Esophagus muscularis mucosa (tissue), 4 donors: ENCODE measurements at places on chromosomes 6 and 20. TPM values are rescaled to one million over a fixed set of nuclear protein-coding genes. Genes with fewer than 3 reads are reported as not detected.

The NFKBIE gene
- total RNA-seq = 8.1 TPM

GRCh38 chr6:162940426-162940825 lies 212.7 kb downstream of the PACRG start:
- DNase-seq = no peak

DNA sequence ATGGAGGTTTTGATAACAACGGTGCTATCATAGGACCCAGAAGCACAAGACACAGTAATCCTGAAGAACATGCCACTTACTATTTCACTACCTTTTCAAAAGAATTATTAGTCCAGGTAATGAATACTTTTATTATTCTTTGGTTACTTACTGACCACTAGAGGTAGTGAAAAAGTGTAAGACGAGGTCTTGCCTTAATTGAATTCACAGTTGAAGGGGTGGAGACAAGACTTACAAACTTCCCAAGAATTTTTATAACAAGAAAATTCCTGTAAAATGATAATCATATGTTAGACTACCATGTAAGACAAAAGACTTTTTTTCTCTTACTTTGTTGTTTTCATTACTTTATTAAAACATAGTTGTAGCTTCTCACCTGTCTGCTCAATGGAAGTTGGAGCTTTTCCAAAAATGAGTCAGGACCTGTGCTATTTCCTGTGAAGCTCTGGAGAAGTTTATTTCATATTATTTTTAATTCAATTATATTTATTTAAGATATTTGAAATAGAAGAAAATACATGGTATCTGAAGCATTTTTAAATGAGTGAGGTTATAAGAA lies 52.4 kb downstream of the DOP1A start:
- DNase-seq = no peak

The LAMP5 gene
- total RNA-seq = not detected

DNA sequence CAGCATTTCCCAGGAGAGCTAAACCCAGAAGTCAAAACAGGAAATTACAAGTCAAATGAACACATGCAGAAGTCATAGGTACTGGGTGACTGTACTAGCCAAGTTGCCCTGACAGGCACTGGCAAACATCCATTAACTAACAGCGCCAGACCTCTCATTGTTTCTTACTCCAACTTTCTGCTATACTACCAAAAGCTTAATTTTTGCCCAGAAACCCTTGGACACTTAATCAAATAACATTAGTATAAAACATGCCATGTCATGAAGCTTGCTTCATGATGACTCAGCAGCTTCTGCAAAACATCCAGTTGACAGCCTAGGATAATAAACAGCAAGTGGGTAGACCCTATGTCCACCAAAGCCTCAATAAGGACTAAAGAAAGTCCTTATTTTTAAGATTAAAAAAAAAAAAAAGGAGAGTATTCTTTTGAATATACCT lies 3.5 kb downstream of the NUP153 start:
- no peak for DNase-seq

The HEY2 gene
- total RNA-seq = 2.2 TPM

The SLC12A5 gene
- total RNA-seq = not detected

GRCh38 chr6:131199568-131200272 lies 64.5 kb downstream of the AKAP7 start:
- no peak for DNase-seq

DNA sequence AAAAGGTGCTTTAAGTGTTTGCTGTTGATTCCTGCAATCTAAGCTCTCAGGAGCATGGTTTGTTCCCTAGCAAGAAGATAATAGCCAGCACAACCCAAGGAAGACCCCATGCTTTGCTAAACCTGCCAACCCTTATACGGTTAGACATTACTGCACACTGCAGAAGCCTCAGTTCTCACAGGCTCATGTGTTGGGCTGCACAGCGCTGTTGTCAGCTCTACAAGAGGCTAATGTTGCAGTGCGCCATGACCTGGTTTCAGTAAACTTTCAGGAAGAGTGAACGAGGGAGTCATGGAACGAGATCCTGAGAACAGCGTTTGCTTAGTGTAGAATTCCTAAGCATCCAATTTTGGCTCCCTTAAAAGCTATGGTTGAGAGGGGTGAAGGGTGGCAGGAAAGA lies 218.5 kb downstream of the ARHGAP18 start:
- DNase-seq = no peak

The HLA-G gene
- total RNA-seq = not detected

DNA sequence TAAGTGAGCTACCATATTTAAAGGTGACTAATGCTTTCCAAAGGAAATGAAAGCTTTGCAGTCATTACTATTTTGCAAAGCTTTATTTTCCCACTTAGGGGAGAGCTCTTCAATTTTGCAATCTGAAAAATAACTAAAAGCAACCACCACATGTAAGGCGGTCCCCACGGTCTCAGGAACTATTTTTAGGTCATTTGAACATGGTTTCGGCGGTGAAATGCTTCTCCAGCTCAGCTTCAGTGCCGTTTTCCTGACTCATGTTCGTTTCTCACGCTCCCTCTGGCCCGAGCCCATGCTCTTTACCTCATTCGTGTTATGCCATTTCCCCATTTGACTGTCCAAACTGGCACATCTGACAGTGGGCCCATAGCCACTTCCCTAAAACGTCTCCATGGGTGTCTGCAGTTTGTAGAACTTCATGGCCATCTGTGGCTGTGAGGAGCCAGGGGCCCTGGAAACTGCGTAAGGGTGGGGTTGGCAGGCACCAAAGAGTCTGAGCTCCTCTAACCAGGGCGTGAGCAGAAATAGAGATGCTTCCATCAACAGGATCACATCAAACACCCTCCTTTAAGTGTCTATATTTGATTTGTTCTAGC lies 46.5 kb downstream of the ADTRP start:
- DNase-seq = no peak

DNA sequence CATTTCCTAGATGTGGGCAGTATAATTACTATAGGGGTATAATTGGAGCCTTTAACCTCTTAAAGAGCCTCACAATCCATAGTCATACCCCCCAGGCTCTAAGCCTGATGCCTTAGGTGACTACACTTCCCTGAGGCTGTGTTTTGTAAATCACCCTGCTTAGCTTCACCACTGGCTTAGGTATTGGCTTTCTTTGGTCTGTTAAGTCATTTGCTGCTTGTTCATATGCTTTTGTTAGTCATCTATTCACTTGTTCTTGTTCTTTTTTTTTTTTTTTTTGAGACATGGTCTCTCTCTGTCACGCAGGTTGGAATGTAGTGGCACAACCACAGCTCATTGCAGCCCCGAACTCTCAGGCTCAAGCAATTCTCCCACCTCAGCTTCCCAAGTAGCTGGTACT lies 26.7 kb downstream of the KAT14 start:
- DNase-seq = no peak

DNA sequence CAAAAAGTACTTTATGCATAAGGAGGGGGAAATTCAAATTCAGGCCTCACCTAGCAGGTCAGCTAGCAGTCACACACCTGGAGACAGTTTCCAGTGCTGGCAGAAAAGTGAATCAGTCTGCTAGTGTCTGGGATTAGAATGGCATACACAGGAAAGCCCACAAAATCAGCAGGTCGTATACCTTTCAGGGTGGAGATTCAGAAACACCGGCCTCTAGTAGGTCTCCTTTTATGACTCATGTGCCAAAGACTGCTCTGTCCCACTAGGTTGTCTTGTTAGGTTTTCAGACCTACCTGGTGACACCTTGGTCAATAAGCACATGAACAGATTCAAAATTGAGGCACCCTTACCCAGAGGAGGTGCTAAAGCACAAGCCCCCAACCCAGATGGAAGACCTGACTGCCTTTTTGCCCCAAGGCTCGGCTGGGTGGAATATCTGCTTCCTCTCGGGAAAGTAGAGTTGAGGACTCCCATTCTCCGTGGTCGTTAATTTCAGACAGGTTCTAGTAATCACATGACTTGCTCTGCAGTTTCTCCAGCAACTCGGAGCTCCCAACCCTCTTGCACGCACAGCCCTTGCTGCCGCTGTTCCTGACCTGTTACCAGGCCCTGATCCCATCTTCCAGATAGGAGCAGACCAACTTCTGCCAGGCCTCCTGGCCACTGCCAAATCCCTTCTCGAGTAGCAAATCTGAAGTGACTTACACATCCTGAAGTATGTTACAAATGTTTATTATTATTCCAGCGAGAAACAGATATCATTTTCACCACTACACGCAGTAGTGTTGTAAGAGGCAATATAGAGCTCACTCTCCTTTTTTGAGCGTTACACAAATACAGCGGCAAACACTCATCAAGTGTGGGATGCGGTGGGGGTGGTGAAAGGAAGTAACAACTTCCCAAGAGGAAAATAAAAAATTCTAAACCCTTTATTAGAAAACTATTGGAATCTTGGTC lies 46.6 kb downstream of the AGPAT4 start:
- DNase-seq = no peak

DNA sequence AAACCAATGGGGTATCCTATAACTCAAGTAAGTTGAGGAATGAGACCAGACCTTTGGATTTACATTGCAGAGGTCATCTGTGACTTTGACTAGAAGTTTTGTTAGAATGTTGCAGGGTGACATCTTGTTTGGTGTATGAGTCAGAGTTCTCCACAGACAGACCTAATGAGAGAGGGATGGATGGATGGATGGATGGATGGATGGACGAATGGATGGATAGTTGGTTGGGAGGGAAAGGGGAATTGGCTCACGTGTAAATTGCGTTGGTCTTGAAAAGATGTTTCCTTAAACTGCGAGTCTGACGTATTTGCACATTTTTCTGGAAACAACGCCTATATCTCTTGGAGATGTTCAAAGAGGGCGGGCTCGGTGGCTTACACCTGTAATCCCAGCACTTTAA lies 1.0 kb upstream of the MTRES1 start:
- DNase-seq = no peak

DNA sequence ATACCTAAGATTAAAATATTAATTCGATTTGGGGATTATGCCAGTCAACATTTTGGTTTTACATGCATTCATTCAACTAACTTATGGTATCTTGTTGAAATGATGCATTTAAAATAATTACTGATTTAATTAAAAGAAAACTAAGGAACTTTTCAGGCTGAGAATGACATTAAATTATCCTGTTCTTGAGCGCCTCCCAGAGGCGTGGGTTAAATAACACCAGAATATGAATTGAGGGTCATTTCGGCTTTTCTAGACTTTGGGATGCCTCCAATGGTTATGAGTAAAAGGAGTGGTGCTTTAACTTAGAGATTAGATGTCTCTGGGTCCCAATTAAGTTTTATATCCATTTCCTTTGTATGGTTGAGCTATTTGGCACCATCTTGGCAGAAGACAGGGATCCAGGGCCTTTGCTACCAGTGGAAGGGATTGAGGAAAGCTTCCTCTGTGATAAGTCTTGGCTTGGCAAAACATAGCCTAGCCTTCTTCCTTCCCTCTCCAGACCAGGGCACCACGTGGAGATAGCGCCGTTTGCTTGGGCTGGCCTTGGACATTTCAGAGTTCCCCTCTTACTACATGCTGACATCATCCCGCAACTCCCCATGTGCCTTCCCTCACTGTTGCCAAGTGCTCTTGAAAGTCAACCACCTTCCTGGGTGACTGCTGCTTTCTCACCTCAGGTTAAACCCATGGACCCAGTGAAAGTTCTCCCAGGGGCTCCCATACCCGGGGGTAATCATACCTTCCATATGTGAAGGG lies 28.7 kb downstream of the GNAS start:
- DNase-seq = no peak

The ADGB gene
- not detected for total RNA-seq

DNA sequence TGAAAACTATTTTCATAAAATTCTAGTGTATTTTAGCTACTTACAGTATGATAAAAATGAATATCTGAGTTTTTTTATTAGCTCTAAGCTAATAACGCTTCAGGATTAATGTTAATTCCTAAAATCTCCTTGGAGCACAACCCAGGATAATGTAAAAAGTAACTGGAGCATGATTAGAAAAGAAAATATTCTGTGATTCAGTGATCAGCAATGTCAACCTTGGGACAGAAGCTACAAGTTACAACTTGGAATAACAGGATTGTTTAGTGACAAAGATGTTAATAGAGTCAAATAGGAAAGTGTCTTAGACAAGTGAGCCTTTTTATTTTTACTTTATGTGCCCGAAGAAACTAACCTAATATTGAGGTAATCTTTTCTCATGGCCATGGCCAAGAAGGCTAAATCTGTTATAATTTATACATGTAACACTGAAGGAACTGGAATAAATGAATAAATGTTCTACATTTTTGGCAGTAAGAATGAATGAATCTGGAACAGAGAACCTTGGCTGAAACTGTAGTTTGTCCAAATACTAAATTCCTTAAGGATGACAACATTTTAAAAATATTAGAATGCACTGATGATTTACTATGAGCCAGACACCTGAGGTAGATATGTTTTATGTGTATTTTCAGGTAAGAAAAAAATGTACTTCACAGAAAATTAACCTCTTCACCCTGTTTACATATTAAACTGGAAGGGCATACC lies 994.0 kb downstream of the GRIK2 start:
- no peak for DNase-seq

GRCh38 chr20:26218301-26218700 lies 521.6 kb upstream of the ZNF337 start:
- no peak for DNase-seq

DNA sequence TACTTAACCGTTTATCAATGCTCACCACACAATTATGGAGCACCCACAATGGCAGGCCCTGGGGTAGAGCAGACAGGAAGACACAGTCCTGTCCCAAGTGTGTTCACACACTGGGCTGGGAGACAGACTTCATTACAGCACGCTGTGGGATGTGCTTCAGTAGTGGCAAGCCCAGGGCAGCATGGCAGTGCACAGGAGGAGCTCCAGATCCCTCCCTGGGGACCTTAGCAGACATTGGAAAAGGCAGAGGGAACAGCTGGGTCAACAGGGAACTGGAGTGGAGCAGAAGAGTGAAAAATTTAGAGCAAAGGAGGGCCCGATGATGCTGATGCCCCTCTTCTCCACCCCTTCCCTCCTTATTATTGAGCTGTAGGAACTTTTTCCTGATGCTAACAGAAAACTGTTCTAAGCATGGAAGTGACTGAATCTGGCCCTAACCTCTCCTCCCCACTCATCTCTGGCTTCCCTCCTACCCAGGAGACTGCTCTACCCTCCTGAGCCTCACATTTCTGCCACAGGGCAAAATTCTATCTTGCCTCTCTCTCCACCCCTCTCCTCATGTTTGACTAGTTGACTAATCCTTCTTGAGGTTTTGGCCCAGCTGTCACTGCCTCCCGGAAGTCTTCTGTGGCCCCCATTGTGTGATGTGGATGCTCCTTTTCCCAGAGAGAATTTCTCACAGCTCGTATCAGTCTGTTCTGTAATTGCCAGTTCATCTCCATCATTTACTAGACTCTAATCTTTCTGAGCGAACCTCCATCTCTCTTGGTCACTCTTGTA lies 41.3 kb upstream of the NOP56 start:
- peak; percentile 86 for DNase-seq

DNA sequence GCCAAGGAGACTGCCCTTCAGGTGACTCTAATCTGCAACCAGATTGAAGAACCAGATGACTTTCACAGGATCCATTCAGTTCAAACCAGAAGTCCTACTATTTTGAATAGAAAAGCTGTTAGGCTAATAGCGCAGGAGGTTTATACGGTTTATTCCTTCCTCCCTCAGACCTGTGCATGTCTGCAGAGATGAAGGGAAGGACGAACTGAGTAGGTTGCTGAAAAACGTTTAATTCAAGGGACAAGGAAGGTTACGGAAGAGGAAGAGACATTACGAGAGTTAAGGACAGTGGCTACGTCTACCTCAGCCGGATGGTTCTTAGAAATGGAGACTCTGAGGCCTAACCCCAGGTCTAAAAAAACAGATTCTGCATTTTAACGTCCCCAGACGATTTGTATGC lies 978 bp downstream of the AURKA start:
- DNase-seq = peak; percentile 14

The SNAP25 gene
- 3.6 TPM for total RNA-seq

The NKAPL gene
- total RNA-seq = 2.8 TPM

- no peak for DNase-seq
These were observed 115.2 kb upstream of the RUNX2 start for GRCh38 chr6:45212976-45213375.
